ENCODE measurements at places on chromosomes 16 and 17. TPM values are rescaled to one million over a fixed set of nuclear protein-coding genes. Genes with fewer than 3 reads are reported as not detected.

GRCh38 chr17:65389426-65389825, 172.0 kb downstream of the AXIN2 start:
- no peak for DNase-seq

GRCh38 chr17:40303009-40303657, 5.8 kb upstream of the RARA start:
- peak; percentile 44 for DNase-seq

DNA sequence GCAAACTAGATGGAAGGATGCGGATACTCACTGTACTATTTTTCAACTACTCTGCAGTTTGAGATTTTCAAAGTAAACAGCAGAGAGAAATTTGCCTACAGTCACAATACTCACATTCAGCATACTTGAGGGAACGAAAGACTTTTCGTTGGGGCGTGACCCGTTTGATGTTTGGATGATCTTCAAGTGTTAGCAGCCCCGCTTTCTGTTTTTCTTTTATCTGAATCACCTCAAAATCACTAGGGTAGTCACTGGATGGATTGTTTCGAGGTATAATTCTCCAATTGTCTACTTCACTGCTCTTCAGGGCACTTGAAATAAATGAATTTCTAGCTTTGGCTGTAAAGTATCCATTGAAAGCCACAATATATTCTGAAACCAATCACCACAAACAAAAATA, 17.8 kb downstream of the MBTPS1 start:
- no peak for DNase-seq

DNA sequence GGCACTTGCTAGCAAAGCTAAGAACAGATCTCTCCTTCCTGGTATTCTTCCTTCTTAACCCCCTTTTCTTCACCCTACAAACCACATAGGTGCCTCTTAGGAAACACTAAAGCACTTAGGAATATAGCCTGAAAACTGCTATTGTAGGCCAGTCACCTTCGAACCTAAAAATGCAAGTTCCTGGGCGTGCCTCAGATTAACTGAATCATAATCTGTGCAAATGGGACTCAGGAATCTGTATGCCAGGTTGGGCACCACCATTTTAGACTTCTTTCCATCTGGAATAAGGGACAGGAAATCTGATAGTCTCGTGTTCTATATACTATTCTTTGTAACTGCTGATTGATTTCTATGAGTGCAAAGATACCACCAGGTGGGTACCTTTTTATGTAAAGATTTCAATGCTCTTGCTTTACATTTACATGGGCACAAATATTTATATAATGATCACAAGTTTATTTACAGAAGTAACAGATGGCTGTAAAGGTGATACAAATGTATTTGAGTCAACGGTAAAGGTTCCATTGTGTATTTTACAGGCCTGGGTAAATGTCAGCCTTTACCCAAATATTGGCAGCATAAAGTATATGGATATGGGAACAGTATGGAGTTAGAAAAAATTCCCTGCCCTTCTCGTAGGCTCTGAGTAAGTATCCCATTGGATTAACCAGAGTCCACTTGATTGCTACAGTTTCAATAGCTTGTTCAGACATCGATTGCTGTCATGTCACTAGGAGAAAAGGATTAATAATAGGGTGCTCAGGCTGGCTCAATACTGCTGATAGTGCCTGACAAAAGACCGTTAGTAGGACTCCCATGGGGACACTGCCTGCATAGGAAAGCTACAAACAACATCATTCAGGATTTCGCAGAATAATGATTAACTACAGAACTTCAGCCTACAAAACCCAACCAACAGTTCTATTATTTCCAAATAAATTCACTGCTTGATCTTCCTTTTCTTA, 124.7 kb downstream of the SNX11 start:
- DNase-seq, result no peak

GRCh38 chr16:83253521-83253920, 554.3 kb upstream of the HSBP1 start:
- DNase-seq, result no peak

DNA sequence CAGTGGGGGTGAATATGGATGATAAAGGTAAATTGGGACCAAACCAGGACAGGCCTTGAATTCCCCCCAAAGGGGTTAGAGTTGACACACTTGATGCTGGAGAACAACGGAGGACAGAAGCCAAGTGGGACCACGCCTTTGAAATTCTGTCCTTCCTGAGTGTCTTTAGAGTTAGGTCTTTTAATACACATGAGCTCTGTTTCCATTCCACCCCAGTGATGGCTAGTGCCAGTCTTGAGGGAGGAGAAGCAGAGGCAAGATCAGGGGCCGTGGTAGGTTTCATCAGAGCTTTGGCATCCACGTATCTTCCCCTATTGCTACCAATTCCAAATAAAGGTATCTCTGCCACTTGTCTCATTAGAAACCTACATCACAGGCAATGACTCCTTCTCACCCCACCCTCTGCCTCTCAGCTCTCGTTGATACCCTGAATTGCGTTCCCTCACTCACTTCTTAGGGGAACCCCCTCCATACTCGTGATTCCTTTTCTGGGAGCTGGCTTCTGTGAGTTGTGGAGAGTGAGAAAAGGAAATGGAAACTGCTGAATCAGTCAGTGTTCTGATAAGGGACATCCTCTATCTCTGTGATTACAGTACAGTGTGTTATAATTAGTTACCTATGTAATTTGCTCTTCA, 2.4 kb upstream of the CCL3L1 start:
- DNase-seq, result no peak

Gene RAB26
- 0.64 TPM for total RNA-seq

- DNase-seq, result peak; percentile 85
These were observed at the start of gene ZNF629 for GRCh38 chr16:30786936-30787612. TSS of gene ZNF629 (minus strand) at chr16:30787205. CDS start at chr16:30784482, 2,723 bp downstream.

GRCh38 chr17:80925688-80926335, 65.8 kb upstream of the CHMP6 start:
- no peak for DNase-seq

DNA sequence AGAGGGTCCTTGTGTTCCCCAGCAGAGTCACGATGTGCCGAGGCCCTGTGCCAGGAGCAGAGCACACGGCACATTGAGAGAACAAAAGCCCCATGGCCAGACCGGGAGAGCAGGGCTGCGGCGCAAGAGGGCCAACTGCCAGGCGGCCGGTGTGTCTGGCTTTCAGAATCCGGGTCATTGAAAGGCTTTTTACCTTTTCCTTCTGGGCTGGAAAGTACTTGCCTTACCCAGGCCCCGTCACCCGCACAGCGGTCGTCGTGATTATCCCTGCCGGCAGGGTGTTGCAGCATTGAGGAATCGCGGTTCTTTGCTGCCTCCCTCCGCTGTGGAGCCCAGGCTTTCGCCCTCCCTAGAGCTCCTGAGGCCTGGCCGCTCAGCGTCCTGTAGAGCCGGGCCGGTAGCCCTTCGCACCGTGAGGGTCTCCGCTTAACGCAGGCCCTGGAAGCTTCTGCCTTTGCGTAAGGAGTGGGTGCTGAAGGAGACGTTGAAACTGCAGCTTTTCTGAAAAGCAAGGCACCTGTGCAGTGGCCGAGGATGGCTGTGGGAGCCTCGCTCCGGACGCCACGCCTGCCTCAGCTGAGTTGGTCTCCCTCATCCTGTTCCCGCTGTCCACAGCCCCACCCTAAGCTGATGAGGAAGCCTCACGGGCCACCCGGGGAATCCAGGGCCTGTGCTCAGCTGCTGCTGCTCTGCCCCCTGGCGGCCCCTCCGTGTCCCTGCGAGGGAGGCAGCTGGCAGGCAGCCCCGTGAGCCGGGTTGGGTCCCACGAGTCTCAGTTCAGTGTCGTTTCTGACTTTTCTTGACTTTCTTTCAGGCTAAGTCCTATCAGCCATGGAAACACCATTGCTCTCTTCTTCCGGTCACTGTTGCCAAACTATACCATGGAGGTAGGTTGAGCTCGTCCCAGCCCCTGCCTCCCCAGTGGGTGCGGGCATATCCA, 8.6 kb upstream of the MC1R start:
- DNase-seq, result peak; percentile 86

GRCh38 chr17:77736721-77737120, 221.8 kb upstream of the TNRC6C start:
- peak; percentile 36 for DNase-seq

Gene PIGL
- 59.5 TPM for total RNA-seq

DNA sequence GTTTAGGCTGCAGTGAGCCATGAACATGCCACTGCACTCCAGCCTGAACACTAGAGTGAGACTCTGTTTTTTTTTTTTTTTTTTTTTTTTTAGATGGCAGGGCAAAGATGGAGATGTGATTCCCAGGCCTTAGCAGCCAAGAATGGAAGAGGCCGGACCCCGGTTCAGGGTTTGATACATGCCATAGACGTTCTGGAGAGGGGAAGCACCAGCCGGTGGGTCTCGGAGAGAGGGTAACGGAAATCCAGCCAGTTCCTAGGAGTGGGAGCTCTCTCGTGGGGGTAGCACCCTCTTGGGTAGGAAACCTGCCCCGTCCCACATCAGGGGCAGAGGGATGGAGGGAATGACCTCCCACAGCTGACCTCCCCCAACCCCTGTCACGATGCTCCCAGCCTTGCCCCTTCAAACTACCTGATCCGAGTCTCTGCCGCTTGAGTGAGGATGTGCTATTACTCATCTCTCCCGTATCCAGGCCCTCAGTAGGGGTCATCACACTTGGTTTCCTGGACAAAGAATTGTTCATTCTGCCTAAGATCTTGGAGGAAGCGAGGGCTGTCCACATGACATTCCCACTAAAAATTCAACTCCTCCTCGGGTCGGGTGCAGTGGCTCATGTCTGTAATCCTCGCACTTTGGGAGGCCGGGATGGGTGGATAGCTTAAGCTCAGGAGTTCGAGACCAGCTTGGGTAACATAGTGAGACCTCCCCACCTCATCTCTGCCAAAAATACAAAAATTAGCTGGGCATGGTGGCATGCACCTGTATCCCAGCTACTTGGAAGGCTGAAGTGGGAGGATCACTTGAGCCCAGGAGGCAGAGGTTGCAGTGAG, 47.3 kb downstream of the MIS12 start:
- no peak for DNase-seq

DNA sequence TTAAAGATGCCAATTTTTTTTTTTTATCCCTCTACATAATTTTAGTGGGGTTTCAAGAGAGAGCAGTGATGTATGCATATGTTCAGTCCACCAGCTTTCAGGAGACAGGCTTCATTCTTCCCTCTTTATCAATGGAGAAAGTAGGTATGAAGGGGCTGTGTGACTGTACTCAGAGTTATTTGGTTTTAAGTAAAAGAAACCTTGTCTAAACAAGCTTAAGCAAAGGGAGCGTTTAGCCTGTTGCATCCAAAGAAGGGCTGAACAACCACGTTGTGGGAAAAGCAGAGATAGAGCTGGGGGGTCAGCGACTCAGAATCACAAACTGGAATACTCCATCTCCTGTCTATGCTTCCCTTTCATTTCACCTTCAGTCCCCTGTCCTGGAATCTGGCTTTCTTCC, 50.4 kb upstream of the HAS3 start:
- DNase-seq, result no peak

DNA sequence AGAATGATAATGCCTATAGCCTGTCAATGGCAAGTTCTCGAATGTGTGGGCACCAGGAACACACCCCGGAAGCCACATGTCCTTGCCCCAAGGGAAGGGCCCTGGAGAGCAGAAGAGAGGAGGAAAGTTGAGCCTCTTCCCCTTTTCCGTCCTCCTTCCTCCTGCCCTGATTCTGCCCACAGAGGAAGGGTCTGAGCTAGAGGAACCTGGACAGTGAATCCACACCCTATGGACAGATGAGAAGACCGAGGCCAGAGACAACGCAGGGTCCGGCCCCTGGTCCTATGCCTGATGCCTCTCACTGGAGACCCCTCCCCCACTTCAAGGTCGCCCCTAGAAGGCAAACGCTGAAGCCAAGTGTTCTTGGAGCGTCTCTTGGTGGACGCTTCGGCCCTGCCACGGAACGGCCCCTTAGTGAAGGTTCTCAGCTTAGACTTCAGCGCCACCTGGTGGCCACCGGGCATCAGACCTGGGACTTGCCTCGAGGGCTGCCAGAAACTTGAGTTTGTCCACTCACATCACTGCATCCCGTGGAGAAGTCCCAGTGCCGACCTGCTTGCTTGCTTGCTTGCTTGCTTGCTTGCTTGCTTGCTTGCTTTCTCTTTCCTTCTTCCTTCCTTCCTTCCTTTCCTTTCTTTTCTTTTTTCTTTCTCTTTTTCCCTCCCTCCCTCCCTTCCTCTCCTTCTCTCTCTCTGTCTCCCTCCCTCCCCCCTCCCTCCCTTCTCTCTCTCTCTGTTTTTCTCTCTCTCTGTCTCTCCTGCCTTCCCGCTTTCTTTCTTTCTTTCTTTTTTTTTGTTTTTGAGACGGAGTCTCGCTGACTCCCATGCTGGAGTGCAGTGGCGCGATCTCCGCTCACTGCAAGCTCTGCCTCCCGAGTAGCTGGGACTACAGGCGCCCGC, 20.6 kb upstream of the SPNS3 start:
- DNase-seq, result peak; percentile 97

DNA sequence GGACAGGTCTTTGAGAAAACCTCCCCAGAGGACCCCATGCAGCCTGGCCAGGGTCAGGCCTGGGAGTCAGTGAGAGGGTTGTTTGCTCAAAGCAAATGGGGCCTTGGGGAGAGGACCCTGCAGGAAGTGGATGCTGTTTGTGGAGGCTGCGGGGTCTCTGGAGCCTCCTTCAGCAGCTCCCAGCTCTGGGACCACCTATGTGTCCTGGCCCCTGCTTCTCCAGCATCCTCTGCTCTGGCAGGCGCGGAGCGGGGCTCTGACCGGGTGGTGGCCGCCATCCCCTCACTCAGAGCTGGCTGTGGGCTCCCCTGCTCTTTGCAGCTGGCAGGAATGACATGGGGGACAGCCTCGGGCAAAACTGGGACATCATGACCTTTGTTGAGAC, 29.8 kb upstream of the CIBAR2 start:
- no peak for DNase-seq

GRCh38 chr17:8100111-8100510, 12.6 kb upstream of the ALOX12B start:
- DNase-seq, result no peak

Gene KRTAP9-4
- total RNA-seq, result 50.1 TPM

Gene TBC1D3I
- total RNA-seq, result 0.42 TPM

DNA sequence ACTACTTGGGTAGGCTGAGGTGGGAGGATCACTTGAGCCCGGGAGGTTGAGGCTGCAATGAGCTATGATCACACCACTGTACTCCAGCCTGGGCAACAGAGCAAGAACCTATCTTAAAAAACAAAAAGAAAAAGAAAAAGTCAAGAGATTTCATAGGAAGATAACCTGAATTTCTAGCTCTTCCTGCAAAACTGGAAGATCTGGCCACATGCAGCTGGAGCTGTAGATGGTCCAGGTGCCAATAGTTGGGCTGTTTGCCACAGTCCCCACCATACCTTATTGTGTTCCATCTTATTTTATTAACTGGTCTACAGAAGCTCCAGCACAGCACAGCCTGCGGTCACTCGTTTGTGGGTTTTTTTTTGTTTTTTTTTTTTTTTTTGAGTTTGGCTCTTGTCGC, 15.0 kb downstream of the ATP2A1 start:
- DNase-seq, result no peak

DNA sequence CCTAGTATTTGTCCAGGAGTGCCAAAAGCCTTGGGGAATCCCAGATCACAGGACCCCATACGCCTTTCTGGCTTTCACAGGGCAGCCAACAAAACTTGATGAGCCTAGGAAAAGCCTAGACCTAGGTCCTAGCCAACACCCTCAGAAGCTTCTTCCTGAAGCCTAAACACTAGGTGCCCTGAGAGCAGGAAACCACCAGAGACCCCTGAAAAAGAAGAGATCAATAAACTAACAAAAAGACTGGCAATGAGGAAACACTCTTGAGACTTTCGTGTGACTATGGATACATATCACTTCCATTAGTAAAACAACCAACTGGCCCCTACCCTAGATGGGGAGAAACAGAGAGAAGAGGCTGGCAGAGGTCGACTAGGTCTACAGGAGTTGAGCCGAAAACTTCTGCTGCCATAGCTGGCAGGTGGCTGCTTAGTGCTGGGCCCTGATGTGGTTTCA, 1.2 kb downstream of the ORMDL3 start:
- no peak for DNase-seq

Gene ADAT1
- total RNA-seq, result 46.8 TPM

Gene SGCA
- 2.7 TPM for total RNA-seq

Gene INPP5K
- total RNA-seq, result 91.8 TPM

Gene TEX19
- total RNA-seq, result not detected

Gene KCNJ18
- 2.3 TPM for total RNA-seq

Data from suprapubic skin (tissue), 4 donors.